Ascending aorta (tissue), 2 donors: ENCODE measurements at places on chromosomes 7 and 10.

DNA sequence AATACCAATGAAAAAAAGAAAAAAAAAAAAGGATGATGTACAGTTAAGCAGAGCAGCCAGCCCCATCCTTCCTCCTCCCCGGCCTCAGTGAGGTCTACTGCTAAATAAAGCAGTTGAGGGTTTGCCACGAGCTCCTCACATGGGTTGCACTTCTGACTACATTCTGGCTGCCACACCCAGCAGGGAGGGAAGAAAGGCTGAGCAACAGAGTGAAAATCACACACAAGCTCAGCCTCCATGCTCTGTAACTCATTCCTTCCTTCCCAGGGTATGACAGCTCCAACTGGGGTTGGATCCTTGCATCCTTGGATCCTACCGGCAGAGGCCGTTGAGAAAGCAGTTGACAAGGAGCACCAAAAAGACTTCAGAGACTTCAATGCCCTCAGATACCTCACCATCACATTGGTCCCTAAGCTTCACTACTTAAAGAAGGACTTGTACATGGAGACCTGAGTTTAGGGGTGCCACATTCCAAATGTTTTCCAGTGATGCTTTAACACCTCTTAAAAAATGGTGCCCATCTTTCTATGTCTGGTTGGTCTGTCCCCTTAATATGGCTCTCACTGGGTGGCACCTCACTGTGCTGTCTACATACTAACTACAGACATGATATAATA, 52.9 kb upstream of the PIK3CG start:
- no peak overlapping the region for H3K4me3 ChIP-seq
- H3K27ac ChIP-seq = no peak overlapping the region
- H3K4me1 ChIP-seq = no peaks in the 10 kb centered on the region
- no peaks in the 10 kb centered on the region for H3K27me3 ChIP-seq

DNA sequence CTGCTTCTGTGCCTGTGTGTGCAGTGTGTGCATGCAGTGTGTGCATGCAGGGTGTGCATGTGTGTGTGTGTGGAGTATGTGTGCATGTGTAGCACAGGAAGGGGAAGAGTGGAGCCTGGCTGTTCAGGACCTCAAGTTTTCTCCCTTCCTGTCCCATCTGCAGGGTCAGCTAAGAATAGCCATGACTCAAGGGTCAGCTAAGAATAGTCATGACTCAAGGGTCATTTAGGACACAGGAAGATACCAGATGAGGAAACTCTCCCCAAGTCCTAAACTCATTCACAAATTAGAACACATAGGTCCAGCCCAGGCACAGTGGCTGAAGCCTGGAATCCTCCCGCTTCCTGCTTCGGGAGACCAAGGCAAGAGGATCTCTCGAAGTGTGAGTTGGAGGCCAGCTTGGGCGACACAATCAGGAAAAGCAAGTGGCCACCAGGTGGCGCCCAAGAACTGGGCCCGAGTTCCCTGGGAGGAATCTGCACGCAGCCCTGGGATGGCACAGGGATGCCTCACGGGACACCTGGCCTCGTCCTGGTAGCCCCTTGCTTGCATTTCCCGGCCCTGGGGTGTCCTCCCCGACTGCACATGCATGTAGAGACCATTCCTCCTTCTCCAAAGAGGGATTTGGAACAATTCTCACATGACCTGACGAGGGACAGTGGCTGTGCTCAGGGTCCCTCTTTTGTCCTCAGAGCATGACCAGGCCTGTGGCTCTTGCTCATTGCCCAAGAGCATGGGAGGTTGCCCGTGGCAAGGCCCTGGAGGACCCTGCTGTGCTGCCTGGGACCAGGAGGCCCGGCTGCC, 21.4 kb upstream of the VOPP1 start:
- no peaks in the 10 kb centered on the region for H3K27me3 ChIP-seq
- H3K36me3 ChIP-seq = no peaks in the 10 kb centered on the region
- H3K4me3 ChIP-seq = no peak overlapping the region
- no peaks in the 10 kb centered on the region for H3K4me1 ChIP-seq
- DNase-seq = no peak
- no peak overlapping the region for H3K27ac ChIP-seq

DNA sequence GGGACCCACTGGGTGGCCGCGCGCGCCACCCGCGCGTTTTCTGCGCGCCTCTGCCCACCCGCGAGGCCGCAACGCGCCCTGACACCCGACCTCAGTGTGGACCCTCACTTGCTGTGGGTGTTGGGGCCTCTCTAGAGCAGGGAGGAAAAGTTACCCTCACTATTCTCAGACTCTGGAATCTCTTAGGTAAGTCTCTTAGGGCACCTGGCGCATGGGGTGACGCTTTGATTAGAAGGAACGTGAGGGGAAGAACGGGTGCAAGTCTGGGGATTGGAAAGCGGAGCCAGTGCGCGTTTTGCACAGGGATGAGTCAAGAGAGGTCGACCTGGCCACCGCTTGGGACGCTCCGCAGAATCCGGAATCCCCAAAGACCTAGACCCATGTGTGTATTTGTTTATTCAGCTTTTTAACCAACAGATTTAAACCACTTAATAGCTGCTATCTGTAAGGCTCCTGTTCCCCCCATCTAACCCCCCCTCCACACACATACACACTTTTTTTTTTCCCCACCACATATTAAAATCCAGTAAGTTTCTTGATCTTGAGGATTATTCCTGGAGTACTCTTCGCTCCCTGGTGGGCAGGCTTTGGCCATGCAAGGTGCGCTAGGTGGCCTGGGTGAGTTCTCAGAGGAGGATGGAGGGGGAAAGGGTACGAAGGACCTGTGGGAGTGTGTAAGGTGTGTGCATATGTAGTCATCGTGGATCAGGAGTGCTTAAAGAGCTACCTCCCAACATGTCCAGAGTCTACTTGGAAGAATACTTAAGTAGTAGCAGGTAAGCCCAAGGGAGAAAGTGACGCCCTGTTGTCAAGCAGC, 169.1 kb upstream of the PPP1R3A start:
- no peak for DNase-seq
- peak overlapping the region; percentile 89 for H3K4me3 ChIP-seq
- no peaks in the 10 kb centered on the region for H3K4me1 ChIP-seq
- H3K36me3 ChIP-seq = no peaks in the 10 kb centered on the region

DNA sequence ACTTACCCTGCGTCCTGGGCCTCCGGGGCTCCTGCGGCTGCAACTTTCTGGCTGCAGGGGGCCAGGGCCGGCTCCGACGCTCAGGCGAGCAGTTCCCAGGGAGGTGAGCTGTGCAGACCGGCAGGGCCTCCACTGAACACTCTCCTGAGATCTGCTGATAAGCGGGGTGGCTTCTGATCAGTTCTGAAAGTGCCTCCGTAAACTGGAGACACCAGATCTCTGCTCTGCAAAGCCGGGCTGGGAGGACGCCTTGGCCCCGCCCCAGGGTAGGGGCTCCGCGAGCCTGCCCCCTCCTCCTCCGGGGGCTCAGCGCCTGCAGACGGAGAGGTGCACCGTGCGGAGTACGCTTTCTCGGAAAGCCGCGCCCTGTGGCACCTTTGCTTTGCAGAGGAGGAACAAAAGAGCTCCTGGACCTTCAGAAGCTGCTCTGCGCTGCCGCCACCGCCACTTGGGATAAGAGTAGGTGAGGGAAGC, 141.3 kb upstream of the VKORC1L1 start:
- no peak overlapping the region for H3K4me3 ChIP-seq
- H3K27me3 ChIP-seq = no peaks in the 10 kb centered on the region
- H3K36me3 ChIP-seq = peaks cover 6% of the 10 kb centered on the region
- H3K4me1 ChIP-seq = no peaks in the 10 kb centered on the region
- DNase-seq = no peak
- H3K27ac ChIP-seq = no peak overlapping the region

GRCh38 chr7:514651-515598, 4.7 kb downstream of the PDGFA start:
- H3K27ac ChIP-seq = peak overlapping the region; percentile 97
- H3K4me3 ChIP-seq = peak overlapping the region; percentile 77
- no peaks in the 10 kb centered on the region for H3K27me3 ChIP-seq
- peak; percentile 84 for DNase-seq

DNA sequence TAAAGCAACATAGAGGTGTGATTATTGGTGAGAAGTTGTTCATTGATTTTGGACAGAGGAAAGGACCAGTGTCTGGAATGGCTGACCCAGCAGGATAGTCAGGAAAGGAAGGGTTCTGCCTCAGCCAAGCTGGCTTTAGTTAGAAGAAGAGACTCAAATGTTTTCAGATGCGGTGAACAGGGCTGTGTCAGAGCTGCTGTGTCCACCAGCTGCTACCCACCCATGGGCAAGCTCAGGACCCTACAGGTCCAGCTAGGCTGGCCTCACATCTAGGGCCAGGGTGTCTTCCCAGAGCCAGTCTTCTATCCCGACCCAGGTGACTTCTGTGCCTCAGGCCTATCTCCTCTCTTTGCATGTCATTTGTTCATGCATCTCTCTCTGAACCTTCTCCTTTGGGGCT, 37.3 kb upstream of the CXCL12 start:
- H3K27ac ChIP-seq = no peak overlapping the region
- no peaks in the 10 kb centered on the region for H3K27me3 ChIP-seq
- H3K4me1 ChIP-seq = no peaks in the 10 kb centered on the region
- peak; percentile 52 for DNase-seq
- H3K36me3 ChIP-seq = no peaks in the 10 kb centered on the region

DNA sequence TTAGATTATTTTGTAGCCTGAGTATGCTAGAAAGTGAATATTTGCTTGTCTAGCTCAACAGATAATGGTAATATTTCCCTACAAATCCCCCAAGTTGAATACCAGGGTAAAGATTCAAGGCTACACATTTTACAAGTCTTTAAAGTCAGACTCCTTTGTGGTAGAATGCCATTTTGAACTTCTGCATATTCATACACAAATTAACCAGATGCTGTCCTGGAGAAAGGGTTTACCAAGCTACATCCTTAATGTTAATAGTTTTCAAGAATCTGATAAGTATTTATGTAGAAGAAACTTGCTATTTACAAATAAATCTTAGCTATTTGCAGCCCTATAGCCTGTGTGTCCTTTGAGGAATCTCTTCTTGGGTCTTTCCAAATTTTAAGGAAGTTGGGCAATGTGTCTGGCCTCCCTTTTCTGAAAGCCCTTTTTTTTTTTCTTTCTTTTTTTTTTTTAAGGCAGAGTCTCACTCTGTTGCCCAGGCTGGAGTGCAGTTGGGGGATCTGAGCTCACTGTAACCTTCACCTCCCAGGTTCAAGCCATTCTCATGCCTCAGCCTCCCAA, 82.6 kb downstream of the CPEB3 start:
- no peak overlapping the region for H3K4me3 ChIP-seq
- peaks cover 3% of the 10 kb centered on the region for H3K4me1 ChIP-seq
- DNase-seq = no peak

- H3K27me3 ChIP-seq = no peaks in the 10 kb centered on the region
- no peak overlapping the region for H3K27ac ChIP-seq
- no peaks in the 10 kb centered on the region for H3K36me3 ChIP-seq
- H3K4me3 ChIP-seq = no peak overlapping the region
- no peak for DNase-seq
Observed at GRCh38 chr7:128427289-128427891, 17.6 kb upstream of the IMPDH1 start.

- no peaks in the 10 kb centered on the region for H3K27me3 ChIP-seq
- H3K36me3 ChIP-seq = no peaks in the 10 kb centered on the region
- no peak overlapping the region for H3K4me3 ChIP-seq
- H3K27ac ChIP-seq = no peak overlapping the region
Observed at GRCh38 chr7:91832493-91833045, 47.9 kb downstream of the MTERF1 start.

DNA sequence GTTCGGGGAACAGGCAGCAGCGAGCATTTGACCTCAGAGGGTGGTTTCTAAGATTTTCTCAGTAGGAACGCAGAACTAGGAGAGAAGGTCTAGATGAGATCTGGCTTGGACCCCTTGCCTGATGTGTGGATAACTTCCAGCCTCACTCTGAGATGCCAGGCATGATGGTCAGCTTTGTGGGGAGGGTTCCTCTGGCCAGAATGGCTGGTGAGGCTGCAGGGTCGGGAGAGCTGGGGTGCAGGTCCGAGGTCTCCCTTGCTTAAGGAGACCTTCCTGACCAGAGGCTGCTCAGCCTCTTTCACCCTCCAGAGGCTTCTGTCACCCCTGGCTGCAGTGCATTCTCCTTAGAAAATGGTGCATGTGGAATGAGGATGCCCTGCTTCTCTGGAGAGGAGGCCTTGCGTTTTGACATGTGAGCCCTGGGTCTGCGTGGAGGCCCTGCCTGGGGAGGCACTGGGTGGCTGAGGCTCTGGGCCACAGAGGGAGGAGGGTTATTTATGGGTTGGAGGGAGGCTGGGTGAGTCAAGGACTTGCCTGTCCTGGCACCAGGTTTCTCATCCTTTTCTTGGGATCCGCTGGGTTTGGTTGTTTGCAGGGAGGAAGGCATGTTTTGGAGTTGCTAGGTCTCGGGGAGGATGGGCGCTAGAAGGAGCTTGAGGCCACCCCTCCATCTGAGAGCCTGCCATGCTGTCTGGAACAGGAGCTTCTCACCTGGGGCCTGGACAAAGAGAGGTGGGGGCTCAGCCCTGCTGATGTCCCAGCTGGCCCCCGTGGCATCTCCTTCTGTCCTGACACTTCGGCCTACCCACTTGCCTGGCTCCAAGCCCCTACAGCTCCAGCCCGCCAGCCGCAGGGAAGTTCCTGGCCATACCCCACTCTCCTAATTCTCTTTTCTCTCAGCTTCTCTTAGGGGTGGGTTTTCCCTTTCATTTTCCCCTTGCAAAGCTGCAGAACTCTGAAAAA, 3.9 kb downstream of the FAM241B start:
- H3K4me1 ChIP-seq = peaks cover 9% of the 10 kb centered on the region
- H3K27ac ChIP-seq = no peak overlapping the region
- no peak for DNase-seq

DNA sequence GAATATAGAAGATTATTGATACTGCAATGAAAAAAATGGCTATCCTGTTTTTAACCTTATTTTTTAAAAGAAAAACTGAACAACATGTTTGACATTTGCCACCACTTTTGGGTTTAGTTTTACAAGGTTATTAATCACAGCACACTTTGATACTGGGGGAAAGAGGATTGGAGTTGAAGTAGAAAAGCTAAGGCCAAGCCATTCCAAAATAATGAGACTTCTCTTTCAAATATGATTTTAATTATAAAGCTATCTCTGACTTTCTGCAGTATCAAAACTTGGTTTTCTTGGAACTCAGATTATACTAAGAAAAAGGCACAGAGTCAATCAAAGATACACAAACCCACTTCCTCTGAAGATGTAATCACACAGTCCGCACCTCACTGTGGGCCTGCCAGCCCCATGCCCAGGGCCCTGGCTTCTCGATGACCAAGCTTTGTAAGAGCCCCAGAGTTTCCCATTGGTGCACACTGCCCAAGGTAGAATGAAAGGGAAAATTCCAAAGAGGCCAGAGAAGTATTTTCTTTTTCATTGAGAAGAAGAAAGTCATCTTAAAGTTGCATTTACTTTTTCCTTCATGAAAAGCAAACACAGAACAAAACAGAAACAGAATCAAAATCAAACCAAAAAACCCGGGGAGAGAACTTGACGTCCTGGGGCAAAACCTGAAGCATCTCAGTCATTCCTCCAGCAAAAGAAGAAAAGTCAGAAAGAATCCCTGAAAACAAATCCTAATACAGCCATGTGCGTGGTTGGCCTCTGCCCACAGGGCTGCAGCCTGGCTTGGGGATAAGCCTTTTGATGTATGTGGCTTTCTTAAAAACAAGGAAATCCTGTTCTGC, 187.7 kb upstream of the KLF6 start:
- no peaks in the 10 kb centered on the region for H3K36me3 ChIP-seq
- H3K4me1 ChIP-seq = peaks cover 7% of the 10 kb centered on the region

- H3K4me1 ChIP-seq = no peaks in the 10 kb centered on the region
- H3K36me3 ChIP-seq = no peaks in the 10 kb centered on the region
- H3K27ac ChIP-seq = no peak overlapping the region
- no peaks in the 10 kb centered on the region for H3K27me3 ChIP-seq
- DNase-seq = no peak
- no peak overlapping the region for H3K4me3 ChIP-seq
Observed at GRCh38 chr10:48332871-48333216, 26.4 kb downstream of the MAPK8 start.
